Left ventricle myocardium inferior (tissue), 1 donor: ENCODE measurements at places on chromosomes 1 and 21.

DNA sequence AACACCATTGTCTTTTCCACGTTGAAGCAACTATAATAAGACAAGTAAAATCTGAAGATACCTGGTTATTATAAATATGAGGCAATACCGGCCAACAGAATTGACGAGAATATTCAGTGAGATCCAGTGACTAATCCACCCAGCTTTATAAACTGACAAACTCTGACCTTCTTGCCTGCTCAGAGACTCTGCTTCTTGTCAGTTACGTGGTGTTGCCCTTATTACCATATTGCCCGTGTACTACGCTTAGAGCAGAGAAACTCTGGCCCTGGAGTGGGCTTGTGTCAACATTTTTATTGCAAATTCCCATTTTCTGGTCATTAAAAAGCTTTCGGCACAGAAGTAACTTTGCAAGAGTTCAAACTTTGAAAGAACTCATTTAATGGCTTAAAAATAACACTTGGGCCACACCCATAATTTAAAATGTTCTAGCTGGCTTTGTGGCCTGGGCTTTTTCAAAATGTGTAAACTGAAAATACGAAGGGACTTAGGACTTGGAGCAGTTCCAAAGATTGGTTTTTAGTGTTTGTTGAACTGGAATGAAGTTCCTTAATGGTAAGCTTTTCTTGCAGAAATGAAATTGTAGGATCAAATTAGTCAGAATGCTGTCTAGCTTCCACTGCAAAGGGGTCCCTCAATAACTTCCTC is 266.2 kb downstream of the LMO4 start:
- no peak overlapping the region for H3K27ac ChIP-seq
- H3K4me1 ChIP-seq: no peaks in the 10 kb centered on the region
- H3K36me3 ChIP-seq: no peaks in the 10 kb centered on the region
- no peak for DNase-seq

DNA sequence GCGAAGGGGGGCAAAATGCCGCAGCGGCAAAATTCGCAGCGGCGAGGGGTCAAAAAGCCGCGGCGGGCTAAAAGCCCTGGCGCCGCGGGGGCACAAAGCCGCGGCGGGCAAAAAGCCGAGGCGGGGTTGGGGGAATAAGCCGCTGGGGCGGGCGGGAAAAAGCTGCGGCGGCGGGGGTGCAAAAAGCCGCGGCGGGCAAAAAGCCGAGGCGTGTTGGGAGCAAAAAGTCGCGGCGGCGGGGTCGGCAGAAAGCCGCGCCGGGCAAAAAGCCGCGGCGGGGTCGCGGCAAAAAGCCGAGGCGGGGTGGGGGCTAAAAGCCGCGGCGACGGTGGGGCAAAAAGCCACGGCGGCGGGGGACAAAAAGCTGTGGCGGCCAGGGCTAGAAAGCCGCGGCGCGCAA is 3902.5 kb downstream of the SRGAP2C start:
- H3K27ac ChIP-seq: no peak overlapping the region
- no peak for DNase-seq
- H3K27me3 ChIP-seq: peaks cover 31% of the 10 kb centered on the region
- H3K4me3 ChIP-seq: no peak overlapping the region

DNA sequence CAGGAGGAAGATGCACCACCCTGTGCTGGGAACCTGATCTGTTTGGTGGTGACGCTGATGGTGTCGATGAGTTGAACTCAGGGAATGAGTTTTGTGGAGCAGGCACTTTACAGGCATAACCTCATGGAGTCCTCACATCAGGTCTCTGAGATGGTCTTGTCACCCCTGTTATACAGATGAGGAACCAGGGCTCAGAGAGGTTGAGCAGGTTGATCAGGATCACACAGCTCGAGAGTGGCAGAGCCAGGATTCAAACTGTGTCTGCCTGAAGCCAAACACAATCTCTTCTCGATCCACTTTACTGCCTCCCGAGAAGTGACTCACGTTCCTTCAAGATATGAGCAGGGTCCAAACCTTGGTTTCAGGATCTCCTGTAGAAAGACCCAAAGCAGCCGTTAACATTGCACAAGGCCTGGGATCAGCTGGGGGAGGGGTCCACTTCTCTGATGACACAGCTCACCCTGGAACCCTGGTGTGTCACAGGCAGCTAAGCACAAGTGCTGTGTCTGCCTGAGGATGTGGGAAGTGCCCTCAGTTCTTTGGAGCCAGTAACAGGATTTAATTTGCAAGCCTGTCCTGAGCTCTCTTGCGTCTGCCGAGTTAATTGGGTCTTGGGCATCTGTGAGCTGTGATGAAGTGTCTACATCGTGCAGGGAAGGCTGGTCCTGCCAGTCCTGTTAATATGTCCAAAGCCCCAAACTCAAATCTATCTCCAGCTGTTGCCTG is 65.4 kb upstream of the STUM start:
- no peak overlapping the region for H3K4me3 ChIP-seq
- peaks cover 75% of the 10 kb centered on the region for H3K27me3 ChIP-seq
- no peak for DNase-seq
- no peaks in the 10 kb centered on the region for H3K36me3 ChIP-seq
- no peak overlapping the region for H3K27ac ChIP-seq

DNA sequence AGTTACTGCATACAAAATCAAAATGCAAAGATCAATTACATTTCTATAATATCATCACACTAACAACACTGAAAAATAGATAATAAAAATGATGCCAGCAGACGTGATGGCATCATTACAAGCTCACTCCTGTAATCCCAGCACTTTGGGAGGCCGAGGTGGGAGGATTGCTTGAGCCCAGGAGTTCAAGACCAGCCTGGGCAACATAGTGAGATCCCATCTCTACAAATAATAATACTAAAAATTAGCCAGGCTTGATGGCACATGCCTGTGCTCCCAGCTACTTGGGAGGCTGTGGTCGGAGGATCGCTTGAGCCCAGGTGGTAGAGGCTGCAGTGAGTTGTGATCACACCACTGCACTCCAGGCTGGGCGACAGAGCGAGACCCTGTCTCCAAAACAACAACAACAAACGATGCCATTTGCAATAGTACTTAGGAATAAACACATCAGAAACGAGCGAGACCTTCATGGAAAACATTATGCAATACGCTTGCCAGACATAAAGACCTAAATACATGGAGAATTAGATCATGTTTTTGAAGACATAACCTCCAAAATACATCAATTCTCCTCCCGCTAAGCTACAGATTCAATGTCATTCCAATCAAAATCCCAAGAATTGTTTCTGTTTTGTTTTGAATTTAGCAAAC is 86.6 kb upstream of the ERRFI1 start:
- H3K4me1 ChIP-seq: peaks cover 39% of the 10 kb centered on the region
- H3K27ac ChIP-seq: peak overlapping the region; percentile 42
- H3K4me3 ChIP-seq: no peak overlapping the region
- H3K36me3 ChIP-seq: no peaks in the 10 kb centered on the region
- DNase-seq: no peak
- no peaks in the 10 kb centered on the region for H3K27me3 ChIP-seq

- H3K27me3 ChIP-seq: peaks cover 49% of the 10 kb centered on the region
- H3K4me3 ChIP-seq: peak overlapping the region; percentile 48
- DNase-seq: peak; percentile 22
- no peaks in the 10 kb centered on the region for H3K36me3 ChIP-seq
- H3K4me1 ChIP-seq: no peaks in the 10 kb centered on the region
Observed at GRCh38 chr21:44919111-44919912, 1.4 kb downstream of the ITGB2 start.

- H3K27ac ChIP-seq: no peak overlapping the region
- no peak for DNase-seq
- H3K4me1 ChIP-seq: no peaks in the 10 kb centered on the region
Observed at GRCh38 chr1:18661404-18662285, 31.0 kb downstream of the PAX7 start.

DNA sequence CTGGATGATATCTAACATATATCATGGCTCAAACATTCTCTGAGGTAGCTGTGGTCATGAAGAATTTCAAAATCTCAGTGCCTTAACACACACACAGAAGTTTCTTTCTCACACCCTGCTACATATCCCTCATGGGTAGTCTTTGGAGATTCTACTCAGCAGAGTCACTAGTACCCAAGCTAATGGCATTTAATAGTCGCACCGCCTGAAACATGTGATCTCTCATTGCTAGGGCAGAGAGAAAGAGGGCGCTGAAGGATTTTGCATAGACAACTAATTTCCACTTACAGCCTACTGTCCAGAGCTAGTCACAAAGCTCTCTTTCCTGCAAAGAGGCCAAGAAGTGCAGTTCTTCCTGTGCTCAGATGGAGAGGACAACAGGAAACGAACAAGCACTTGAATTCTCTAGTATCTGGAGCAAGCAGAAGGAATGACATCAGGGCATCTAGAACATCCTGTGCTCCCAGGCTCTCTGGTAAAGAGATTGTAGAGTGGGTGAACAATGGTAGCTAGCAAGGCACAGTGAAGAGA is 183.4 kb upstream of the PTBP2 start:
- no peaks in the 10 kb centered on the region for H3K36me3 ChIP-seq
- no peak overlapping the region for H3K4me3 ChIP-seq
- DNase-seq: no peak
- peaks cover 28% of the 10 kb centered on the region for H3K4me1 ChIP-seq
- no peaks in the 10 kb centered on the region for H3K27me3 ChIP-seq
- peak overlapping the region; percentile 91 for H3K27ac ChIP-seq

- no peak overlapping the region for H3K27ac ChIP-seq
- H3K36me3 ChIP-seq: no peaks in the 10 kb centered on the region
- no peak overlapping the region for H3K4me3 ChIP-seq
- H3K27me3 ChIP-seq: peaks cover 14% of the 10 kb centered on the region
- no peak for DNase-seq
Observed at GRCh38 chr1:159972443-159973205, 18.6 kb upstream of the SLAMF9 start.

GRCh38 chr1:107430540-107431228 is 289.8 kb downstream of the NTNG1 start:
- no peak overlapping the region for H3K27ac ChIP-seq
- H3K27me3 ChIP-seq: no peaks in the 10 kb centered on the region
- no peaks in the 10 kb centered on the region for H3K36me3 ChIP-seq

- no peaks in the 10 kb centered on the region for H3K4me1 ChIP-seq
- no peaks in the 10 kb centered on the region for H3K27me3 ChIP-seq
- no peak for DNase-seq
- no peak overlapping the region for H3K27ac ChIP-seq
Observed at GRCh38 chr1:102970496-102971078, 137.7 kb downstream of the COL11A1 start.

DNA sequence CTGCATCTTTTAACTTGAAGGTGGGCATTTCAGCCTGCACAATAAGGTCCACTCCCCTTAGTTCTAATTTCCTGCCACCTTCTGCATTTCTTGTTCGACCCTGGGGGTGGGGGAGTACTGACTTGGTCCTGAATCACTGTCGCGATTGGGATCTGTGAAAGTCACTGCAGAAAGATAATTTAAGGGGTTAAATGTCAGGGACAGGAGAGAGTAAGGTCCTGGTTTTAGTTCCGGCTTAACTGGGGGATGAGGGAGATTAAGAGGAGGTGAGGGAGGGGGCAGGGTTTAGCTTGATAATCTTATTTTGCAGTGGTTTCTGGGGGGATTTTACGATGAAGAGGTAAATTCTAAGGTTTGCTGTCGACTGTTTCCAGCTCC is 128.1 kb downstream of the MRPS6 start:
- H3K27ac ChIP-seq: peak overlapping the region; percentile 74
- peak overlapping the region; percentile 68 for H3K4me3 ChIP-seq
- H3K4me1 ChIP-seq: peaks cover 39% of the 10 kb centered on the region
- DNase-seq: no peak

GRCh38 chr1:247964933-247965332 is at the start of gene OR2AK2:
OR2AK2 (plus strand) TSS chr1:247965233; CDS start chr1:247965377, 144 bp downstream.
- no peak within 1 kb of the TSS for H3K27ac ChIP-seq
- no peak within 1 kb of the TSS for H3K4me3 ChIP-seq
- H3K36me3 ChIP-seq: no peaks in the 10 kb centered on the region

DNA sequence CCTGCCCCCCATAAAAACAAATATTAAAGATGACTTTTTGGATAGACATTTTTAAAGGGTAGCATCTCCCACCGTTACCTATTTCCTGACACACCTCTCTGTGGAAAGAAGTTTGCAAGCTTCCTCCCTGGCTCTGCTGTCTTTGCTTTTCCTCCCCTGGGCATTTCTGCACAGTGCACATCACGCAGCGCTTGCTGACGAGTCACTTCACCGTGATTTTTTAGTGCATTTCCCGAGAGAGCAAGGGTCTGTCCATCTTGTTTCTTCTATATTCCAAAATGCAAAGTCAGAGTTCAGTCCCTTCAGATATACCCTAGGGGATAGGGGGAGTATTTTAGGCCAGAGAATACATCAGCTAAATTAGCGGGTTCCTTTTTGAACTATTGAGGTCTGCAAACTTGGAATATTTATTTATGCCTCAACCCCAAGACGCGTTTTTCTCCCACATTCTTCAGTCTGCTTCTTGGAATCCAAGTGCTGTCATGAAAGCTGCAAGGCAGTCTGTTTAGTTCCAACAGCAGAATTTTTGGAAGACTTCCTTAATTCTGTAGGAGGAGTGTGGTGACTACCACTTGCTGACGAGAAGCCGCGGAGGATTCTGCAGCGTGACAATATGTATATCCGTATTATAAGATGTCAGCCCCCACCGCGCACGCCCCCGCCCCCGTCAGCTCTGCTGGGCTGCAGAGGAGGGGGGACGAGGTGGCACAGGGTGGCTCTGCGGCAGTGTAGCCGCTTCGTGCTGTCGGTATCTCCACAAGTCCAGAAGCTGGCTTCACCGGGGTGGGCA is 22.4 kb downstream of the SMYD2 start:
- H3K27me3 ChIP-seq: no peaks in the 10 kb centered on the region
- H3K4me3 ChIP-seq: peak overlapping the region; percentile 20
- peaks cover 58% of the 10 kb centered on the region for H3K4me1 ChIP-seq
- H3K27ac ChIP-seq: no peak overlapping the region
- no peak for DNase-seq
- no peaks in the 10 kb centered on the region for H3K36me3 ChIP-seq

- H3K36me3 ChIP-seq: no peaks in the 10 kb centered on the region
- H3K27ac ChIP-seq: no peak overlapping the region
- H3K4me1 ChIP-seq: no peaks in the 10 kb centered on the region
- no peak for DNase-seq
- no peak overlapping the region for H3K4me3 ChIP-seq
Observed at GRCh38 chr21:15978215-15978738, 248.5 kb downstream of the USP25 start.

DNA sequence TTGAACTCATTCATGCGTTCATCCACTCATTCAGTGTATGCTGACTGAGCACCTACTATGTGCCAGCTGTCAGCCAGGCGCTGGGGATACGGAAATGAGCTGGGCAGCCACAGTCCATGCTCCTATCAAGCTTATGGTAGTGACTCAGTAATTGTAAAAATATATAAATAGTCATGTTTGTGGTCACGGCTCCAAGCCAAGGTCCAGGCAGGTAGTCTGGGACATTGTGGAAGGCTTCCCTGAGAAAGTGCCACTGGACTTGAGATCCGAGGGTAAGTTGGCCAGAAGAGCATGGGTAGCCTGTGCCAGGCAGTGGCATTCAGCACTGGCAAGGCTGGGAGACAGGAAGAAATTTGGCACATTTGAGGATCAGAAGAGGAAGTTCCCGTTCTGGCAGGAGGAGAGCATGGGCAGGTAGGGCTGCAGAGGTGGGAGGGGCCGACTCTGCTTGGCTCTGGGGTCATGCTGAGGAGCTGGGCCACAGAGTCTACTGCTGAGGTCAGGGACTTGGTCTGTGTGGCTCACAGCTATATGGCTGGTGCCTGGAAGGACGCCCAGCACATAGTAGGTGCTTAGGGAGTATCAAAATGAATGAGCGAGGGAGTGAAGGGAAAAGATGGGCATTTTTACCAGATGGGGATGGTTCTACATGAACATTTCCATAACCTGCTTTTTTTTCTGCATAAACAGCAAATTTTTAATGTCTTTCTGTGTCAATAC is 6.9 kb downstream of the PTPRF start:
- H3K27me3 ChIP-seq: no peaks in the 10 kb centered on the region
- H3K27ac ChIP-seq: no peak overlapping the region
- no peak overlapping the region for H3K4me3 ChIP-seq
- peaks cover 16% of the 10 kb centered on the region for H3K4me1 ChIP-seq
- DNase-seq: no peak
